ENCODE measurements at places on chromosomes 7 and 10.
A peak's percentile ranks its signal among the peaks of the same experiment; 100 is the strongest.

DNA sequence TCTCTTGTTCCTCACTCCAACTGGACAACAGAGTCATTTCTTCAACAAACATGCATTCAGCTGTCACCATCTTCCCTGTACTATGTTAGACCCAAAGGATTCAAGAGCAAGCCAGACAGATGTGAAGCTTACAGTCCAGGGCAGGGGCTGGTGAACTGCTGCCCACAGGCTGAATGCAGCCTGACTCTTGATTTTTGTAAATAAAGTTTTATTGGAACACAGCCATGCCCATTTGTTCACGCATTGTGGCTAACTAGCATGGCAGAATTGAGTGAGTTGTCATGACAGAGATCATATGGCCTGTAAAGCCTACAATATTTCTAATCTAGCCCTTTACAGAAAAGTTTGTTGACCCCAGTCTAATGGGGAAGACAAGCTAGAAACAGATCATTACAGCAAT lies 208.7 kb downstream of the EMX2 start:
- DNase-seq: no peak

GRCh38 chr10:43046288-43046991 lies 30.4 kb upstream of the RET start:
- DNase-seq: no peak

- DNase-seq: peak; percentile 68
Observed at GRCh38 chr10:123995461-123996131, 97.8 kb downstream of the CHST15 start.

DNA sequence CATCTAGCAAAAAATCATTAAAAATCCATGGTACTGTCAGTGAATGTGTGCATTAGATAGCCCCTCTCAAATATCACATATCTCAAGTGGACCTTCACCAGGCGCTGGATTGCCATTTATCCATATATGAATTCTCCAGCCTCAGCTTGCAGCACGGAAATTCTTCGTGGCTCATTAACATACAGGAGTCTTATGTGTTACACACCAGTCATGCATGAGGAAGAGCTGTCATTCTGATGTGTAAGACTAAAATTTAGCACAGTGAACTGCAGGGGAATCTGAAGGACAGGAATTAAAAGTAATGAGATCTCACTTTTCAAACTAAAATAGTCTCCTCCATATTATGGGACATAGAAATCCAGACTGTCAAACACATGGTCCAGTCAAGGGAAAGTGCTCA lies 542.4 kb upstream of the DPP6 start:
- no peak for DNase-seq

DNA sequence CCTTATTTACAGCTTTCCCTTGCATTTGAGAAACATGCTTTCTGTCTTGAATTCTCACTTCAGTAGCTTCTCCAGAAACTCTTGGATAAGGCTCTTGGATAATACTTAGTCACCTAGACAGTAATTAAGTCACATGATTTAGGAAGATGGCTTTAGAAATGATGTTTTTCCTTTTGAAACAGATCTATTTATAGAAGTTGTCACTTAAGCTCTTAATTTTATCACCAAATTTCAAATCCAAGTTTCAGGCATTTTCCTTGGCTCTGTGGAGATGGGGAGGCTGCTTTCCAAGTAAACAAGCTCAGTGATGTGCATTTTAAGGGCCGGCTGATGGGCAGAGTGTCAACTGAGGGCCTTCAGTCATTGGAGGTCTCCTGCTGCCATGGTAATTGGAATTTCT lies 130.3 kb downstream of the SRI start:
- DNase-seq: no peak

- no peak for DNase-seq
Observed at GRCh38 chr10:45439873-45440272, 65.9 kb downstream of the ALOX5 start.

DNA sequence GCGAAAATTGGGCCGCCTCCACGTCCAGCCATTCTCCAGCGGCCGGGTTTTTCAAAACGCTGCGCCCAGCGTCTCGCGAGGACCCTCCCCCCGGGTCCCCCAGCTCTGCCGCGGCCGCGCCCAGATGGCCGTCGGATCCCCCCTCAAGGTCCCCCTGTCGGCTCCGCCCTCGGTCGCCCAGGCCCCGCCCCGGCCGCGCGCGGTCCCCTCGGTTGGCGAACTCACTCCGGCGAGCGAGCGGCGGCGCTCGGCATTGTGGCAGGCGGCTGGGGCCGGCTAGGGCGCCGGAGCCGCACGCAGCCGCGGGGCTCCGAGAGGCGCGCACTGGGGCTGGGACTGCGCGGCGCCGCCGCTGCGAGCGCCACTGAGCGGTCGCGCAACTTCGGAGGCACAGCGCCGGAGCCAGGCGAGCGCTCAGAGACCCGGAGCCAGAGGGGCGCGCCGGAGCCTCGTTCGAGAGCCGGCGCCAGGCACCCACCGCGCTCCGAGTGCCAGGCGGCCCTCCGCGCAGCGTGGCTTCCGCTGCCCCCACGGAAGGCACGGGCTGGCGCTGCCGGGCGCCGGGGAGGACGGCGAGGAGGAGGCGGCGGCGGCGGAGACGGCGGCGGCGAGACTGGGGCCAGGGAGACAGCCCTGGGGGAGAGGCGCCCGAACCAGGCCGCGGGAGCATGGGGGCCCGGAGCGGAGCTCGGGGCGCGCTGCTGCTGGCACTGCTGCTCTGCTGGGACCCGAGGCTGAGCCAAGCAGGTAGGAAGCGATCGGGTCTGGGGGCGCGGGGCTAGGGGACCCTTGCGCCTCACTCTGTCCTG lies at the start of gene UNC5B:
Gene UNC5B (plus strand): TSS at position 253 of the 809 bp plus-strand sequence. CDS start 416 bp downstream, at position 669.
- peak; percentile 74 for DNase-seq

- no peak for DNase-seq
Observed at GRCh38 chr10:89745903-89746302, 44.5 kb downstream of the KIF20B start.

DNA sequence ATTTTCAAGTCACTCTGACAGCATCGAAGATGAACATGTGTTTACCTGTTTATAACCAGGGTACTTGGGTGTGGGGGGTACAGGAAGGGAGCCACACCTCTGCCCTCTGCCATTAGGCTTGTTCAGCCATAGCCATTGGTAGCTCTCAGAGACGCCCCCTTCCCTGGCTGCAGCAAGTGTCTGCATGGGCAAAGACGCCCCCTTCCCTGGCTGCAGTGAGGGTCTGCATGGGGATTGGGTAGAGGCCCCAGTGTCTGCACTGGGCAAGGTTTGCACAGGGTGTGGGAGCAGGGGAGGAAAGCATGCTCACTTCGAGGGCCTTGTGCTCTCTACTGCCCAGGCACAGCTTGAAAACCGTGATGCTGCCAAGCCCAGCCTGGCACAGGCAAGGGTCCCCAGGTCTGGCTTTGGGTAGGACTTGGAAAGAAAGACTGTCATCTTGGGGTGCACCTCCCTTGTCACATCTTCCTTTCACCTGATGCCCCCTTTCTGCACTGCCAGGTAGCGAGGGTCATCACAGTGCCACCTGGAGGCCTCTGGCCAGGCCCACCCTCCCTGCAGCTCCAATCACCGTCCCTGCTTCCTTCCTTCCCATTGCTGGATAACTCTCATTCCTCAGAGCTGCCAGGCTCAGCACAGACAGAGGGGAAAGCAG lies 3.7 kb downstream of the TMEM225B start:
- DNase-seq: peak; percentile 3

DNA sequence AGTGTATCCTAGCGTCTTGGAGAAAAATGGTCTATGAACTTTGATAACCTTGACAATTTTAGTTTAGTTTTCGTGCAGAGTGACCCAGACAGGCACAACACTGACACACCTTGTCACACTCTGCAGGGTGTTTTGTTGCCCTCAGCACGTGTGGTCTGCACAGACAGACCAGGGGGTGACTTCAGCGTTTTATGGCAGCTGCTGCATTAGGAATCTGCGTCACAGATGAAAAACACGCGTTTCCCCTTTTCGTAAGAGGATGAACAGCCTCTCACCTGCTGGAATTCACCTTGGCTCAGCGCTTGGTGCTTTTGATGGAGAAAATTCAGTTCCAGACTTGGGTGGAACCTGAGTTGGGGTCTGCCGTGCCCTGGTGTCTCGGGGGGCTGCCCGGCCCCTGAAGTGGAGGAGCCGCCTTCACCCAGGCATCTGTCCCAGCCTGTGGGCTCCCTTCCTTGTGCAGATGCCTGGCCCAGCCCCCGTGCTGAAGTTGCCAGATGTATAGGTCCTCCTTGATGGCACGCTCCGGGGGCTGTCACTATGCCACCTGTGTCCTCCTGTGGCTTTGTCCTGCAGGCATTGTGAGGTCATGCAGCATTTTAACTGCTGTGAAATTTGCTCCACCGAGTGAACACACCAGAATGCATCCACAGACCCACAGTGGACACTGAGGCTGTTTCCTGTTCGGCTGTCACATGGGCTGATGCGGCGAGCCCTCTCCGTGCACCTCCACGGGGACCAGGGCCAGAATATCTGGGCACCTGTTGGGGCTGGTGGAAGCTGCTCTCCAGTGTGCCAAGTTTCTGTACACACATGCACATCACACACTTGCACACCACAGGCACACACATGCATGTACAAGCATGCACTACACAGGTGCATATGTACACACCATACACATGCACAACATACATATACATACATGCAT lies 18.3 kb downstream of the INPP5A start:
- DNase-seq: no peak

- DNase-seq: no peak
Observed at GRCh38 chr7:152571068-152571467, 104.9 kb downstream of the XRCC2 start.
